ENCODE measurements at places on chromosomes 6 and 20.

DNA sequence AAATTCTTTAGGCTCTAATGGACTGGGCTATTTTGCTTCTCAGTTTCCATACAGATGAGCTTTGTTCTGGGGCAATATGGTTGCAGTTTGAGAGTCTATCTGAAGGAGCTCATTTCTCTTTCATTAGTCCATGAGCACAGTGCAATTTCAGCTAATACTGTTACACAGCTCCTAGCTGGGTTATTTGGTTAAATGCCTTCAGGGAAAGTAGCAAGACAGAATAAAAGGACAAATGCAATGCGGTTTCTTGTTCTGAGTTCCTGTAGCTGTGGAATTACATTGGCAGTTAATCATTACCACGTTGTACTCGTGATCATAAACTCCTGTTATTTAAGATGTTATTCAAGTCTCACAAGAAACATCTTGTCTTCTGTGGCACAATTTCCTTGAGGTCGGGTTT is 127.7 kb downstream of the BFSP1 start:
- no peaks in the 10 kb centered on the region for H3K4me1 ChIP-seq
- no peaks in the 10 kb centered on the region for H3K27me3 ChIP-seq
- H3K36me3 ChIP-seq = no peaks in the 10 kb centered on the region
- H3K27ac ChIP-seq = no peak overlapping the region

DNA sequence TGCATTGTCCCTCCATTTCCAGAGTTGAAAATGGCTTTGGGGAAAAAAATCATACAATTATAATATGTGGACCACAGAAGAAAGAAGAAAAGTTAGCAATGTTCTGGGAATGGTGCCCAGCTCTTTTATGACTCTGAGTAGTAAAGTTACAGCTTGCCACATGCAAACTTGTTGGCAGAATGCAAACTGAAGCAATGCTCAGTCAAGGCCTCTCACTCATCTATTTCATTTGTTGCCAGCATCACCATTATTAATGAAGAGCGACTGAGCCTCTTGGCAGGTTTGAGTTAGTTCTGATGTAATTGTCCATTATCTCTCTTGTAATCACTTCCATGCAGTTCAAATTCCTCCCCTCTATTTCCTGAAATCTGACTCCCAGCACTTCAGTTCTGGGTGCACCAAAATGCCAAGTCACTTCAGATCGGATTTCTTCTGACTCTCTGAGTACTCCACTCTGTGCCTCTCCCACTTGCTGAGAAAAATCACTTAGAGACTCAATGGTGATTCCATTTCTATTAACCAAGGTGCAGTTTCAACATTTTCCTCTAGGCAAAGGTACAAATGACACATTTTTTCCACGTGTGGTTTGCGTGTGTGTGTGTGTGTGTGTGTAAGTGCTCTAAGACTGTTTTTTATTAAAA is 154.4 kb upstream of the STMND1 start:
- H3K4me1 ChIP-seq = peaks cover 5% of the 10 kb centered on the region
- no peak overlapping the region for H3K27ac ChIP-seq
- DNase-seq = no peak
- H3K4me3 ChIP-seq = no peak overlapping the region
- H3K27me3 ChIP-seq = no peaks in the 10 kb centered on the region
- no peaks in the 10 kb centered on the region for H3K36me3 ChIP-seq

- no peaks in the 10 kb centered on the region for H3K27me3 ChIP-seq
- H3K27ac ChIP-seq = no peak overlapping the region
- H3K4me1 ChIP-seq = peaks cover 10% of the 10 kb centered on the region
- H3K4me3 ChIP-seq = peak overlapping the region; percentile 62
- peaks cover 33% of the 10 kb centered on the region for H3K36me3 ChIP-seq
- no peak for DNase-seq
Measured at GRCh38 chr6:43076464-43077332, 584 bp downstream of the PTK7 start.

DNA sequence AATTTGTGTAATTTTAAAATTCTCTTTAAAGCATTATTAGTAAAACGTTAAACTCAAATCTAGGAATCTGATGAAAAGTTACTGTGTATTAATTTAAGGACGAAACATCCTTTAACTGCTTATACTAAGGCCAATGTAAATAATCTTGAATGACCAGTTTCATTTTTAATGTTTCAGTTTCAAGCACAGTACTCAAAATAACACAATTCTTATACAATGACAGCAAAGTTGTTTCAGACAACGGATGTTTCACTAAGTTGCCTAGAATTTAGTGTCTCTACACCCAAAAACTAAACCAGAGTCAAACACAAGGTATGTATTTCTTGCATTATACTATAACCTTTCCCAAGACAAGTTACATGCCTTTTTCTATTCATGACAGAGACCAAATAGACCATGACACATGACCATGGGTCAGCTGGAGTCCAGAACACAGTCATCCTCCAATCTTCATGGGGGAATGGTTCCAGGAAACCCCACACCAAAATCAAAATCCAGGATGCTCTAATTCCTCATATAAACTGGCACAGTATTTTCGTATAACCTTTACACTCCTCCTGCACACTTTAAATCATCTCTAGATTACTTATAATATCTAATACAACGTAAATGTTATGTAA is 7.7 kb downstream of the PHIP start:
- no peaks in the 10 kb centered on the region for H3K36me3 ChIP-seq
- no peak overlapping the region for H3K27ac ChIP-seq
- no peak for DNase-seq
- H3K27me3 ChIP-seq = no peaks in the 10 kb centered on the region
- H3K4me3 ChIP-seq = no peak overlapping the region
- H3K4me1 ChIP-seq = peaks cover 69% of the 10 kb centered on the region

- peaks cover 10% of the 10 kb centered on the region for H3K4me1 ChIP-seq
- peak; percentile 54 for DNase-seq
- peaks cover 12% of the 10 kb centered on the region for H3K36me3 ChIP-seq
- H3K27me3 ChIP-seq = no peaks in the 10 kb centered on the region
- peak within 1 kb of the TSS; percentile 82 for H3K27ac ChIP-seq
Measured at GRCh38 chr6:116511424-116512110, at the start of gene CALHM5. Gene CALHM5, plus strand, starts transcription at chr6:116511639. Its CDS starts 58 bp downstream, at chr6:116511697.

GRCh38 chr6:111417181-111417585 is 65.8 kb downstream of the REV3L start:
- no peaks in the 10 kb centered on the region for H3K36me3 ChIP-seq
- H3K4me1 ChIP-seq = peaks cover 25% of the 10 kb centered on the region
- DNase-seq = peak; percentile 38
- H3K4me3 ChIP-seq = no peak overlapping the region
- no peaks in the 10 kb centered on the region for H3K27me3 ChIP-seq
- H3K27ac ChIP-seq = no peak overlapping the region

DNA sequence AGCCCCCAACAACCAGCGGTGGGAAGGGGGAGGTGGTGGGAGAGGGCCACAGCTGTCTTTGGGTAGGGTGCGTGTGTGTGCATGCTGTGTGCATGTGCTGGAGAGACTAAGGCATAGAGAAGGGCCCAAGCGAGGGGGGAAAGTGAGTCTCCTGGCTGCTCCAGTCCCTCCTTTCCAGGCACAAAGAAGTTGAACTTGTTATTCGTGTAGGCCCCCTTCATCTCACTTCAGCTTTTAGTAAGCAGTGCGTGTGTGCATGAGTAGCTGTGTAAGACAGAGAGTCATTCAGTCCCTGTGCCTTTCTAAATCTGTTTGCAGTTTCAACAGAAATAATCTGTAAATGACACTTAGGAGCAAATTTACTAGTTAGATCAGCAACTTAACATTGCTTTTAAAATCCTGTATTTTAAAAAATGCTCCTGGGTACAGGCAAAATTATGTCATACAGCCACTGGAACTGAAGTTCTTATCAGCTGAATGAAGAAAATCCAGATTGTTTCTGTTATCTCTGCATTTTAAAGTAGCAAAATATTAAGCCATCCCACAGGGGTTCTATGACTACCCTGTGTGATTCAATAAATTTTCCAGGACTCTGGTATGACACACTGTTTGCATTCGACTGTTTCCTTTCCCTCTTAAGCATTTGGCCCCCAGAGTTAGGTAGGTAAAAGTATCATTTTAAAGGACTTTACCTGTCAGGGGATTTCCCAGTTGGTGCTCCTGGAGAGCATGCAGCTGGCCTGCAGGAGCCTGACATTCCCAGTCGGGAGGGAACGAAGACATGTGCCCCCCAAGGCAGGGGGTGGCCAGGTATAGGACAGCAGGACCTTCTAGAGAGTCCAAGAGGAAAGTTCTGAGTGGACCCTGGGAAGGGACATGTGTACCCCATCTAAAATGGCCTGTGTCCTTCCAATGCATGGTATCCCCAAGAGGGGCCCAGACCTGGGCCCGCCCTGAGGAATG is 39.0 kb downstream of the MTRES1 start:
- peaks cover 10% of the 10 kb centered on the region for H3K4me1 ChIP-seq
- no peaks in the 10 kb centered on the region for H3K27me3 ChIP-seq
- no peak for DNase-seq
- no peak overlapping the region for H3K4me3 ChIP-seq
